Glutamatergic neuron (in vitro differentiated cells): ENCODE measurements at places on chromosomes 2 and 18. TPM values are rescaled to one million over a fixed set of nuclear protein-coding genes. Genes with fewer than 3 reads are reported as not detected.

GRCh38 chr2:228164718-228165117 lies 16.8 kb downstream of the SPHKAP start:
- H3K36me3 ChIP-seq: no peaks in the 10 kb centered on the region
- H3K4me1 ChIP-seq: no peaks in the 10 kb centered on the region
- H3K27me3 ChIP-seq: no peaks in the 10 kb centered on the region
- DNase-seq: no peak
- H3K4me3 ChIP-seq: no peak overlapping the region

C2orf81 gene
- 3.7 TPM for total RNA-seq

GRCh38 chr2:120936476-120937334 lies 201.0 kb downstream of the GLI2 start:
- no peak overlapping the region for H3K27ac ChIP-seq
- DNase-seq: no peak
- H3K27me3 ChIP-seq: peaks cover 4% of the 10 kb centered on the region
- peaks cover 21% of the 10 kb centered on the region for H3K4me1 ChIP-seq
- H3K4me3 ChIP-seq: no peak overlapping the region

DNA sequence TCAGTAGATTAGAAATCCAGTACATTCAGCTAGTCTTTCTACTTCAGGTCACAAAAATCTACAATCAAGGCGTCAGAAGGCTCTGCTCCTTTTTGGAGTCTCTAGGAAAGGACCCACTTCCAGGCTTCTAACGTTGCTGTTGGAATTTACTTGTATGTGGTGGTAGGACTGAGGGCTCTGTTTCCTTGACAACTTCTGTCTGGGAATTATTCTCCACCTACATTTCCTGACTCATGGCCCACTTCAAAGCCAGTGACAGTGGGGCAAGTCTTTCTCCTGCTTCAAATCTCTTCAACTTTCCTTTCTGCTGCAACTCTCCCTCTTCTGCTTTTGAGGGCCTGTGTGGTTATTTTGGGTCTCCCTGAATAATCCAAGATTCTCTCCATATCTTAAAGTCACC lies 10.4 kb upstream of the TMX3 start:
- no peak for DNase-seq
- no peaks in the 10 kb centered on the region for H3K27me3 ChIP-seq
- H3K36me3 ChIP-seq: no peaks in the 10 kb centered on the region
- H3K4me3 ChIP-seq: no peak overlapping the region
- no peak overlapping the region for H3K27ac ChIP-seq

RGPD3 gene
- total RNA-seq: 0.27 TPM
